ENCODE measurements at places on chromosomes 7 and 10. TPM values are rescaled to one million over a fixed set of nuclear protein-coding genes. Genes with fewer than 3 reads are reported as not detected.

DNA sequence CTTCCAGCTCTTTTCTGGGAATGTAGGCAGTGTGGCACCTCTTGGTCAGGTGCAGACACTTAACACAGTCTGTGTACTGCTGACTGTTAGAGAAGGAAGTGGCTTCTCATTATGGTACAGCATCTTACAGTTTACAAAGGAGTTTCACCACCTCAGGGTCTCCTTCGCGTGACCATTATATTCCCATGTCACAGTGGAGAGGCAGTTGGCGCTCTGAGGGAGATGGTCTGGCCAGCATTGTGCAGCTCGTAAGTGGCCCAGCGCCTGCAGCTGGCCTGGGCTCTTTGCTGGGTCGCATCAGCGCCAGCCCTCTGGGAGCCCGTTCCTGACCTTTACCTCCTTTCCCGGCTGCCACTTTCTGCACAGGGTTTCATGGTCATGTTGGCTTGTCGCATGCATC lies 15.4 kb downstream of the TSPAN15 start:
- no peak for DNase-seq

- DNase-seq: no peak
Observed at GRCh38 chr10:34643620-34644019, 171.5 kb downstream of the PARD3 start.

DNA sequence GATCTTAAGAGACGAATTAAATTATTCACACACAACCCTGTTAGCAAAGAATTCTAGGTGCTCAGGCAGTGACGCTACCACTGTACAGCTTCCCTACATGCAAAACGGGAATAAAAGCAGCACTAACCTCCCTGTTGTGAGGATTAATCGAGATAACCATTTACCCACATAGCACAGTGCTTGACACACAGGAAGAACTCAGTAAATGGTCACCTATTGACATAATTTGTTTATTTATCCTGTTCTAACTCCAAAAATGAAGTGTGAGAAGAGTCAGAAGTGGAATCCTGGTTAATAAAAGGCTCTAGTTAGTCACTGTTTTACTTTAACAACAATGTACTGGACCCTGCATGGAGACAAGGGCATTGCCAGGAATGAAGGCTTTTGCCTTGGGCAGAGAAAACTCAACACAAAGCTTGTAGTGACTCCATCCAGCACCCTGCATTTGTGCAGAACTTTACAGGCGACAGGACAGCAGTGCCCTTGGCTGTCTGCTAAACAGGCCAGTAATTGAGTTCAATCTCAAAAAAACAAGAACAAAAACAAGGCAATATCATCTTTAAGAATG lies 103.8 kb downstream of the SORBS1 start:
- DNase-seq: no peak

- no peak for DNase-seq
Observed at GRCh38 chr7:70893971-70894715, 237.8 kb upstream of the GALNT17 start.

GRCh38 chr7:121608785-121609184 lies 212.7 kb upstream of the FAM3C start:
- DNase-seq: no peak

DNA sequence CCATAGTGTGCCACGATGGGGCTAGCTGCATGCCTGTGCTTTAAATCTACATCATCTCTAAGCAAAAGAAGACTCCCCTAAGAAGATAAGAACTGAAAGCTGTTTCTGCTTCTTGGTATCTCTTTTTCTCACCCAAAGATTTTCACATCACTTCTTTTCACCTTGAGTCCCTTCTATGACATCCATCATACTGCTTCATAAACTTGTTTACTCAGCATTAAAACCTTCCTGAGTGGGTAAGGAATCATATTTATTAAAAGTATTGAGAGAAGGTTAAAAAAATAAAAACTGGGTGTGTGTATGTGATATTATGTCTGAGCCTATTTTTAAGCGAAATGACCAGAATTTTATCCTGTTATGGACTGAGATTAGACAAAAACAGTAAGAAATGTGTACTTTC lies 150.3 kb downstream of the HPSE2 start:
- no peak for DNase-seq

DNA sequence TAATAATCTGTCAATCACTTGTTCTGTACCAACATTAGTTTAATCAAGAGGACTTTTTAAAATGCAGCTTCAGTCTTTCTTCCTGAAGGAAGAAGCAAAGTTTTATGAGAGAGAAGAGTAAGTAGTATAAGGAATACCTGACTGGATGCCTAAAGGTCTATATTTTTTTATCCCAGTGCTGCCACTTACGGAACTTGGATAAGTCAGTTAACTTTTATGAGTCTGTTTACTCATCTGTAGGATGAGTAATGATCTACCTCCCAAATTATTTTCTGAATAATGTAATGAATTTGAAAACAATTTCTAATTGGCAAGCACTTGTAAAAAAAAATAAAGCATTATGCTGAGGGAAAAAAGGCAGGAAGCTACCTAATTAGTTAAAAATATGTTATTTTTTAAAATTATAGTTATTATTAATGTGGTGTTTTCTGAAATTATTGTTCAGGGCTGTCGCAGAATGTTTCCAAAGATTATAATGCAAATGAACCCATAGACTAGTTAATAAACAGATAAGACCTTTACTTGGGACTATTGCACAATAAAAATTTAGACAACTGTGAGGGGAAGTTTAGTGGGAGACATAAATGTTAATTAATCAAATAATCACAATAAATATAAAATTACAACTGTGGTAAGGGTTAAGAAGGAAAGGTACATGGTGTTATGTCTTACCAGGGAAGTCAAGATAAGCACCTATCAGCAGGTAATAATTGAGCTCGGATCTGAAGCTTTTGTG lies 24.6 kb downstream of the SLK start:
- no peak for DNase-seq

GRCh38 chr10:12513775-12514673 lies 164.7 kb downstream of the CAMK1D start:
- DNase-seq: no peak

DNA sequence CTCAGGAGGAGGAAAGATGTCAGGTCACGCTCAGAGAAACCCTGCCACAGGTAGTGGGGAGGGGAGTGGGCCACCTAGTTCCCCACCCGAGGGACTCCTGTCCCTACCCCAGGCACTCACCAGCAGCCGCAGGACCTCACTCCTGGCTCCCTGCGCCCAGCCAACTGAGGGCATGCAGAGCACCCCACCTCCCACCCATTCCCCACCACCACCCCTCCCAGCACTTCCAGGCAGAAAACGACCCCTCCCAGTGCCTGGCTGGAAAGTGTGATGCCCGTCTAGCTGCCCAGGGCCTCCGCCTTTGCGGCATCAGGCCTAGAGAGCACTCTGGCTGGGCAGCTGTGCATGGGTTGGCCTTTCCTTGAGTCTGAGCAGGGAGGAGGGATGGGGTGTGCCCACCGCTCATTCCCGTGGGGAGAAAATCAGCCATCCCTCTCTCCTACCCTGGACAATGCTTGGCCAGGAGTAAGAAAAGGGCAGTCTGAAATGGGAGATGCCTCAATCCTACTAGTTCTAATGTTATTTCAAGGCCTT lies 1.3 kb downstream of the C10orf105 start:
- no peak for DNase-seq

DNA sequence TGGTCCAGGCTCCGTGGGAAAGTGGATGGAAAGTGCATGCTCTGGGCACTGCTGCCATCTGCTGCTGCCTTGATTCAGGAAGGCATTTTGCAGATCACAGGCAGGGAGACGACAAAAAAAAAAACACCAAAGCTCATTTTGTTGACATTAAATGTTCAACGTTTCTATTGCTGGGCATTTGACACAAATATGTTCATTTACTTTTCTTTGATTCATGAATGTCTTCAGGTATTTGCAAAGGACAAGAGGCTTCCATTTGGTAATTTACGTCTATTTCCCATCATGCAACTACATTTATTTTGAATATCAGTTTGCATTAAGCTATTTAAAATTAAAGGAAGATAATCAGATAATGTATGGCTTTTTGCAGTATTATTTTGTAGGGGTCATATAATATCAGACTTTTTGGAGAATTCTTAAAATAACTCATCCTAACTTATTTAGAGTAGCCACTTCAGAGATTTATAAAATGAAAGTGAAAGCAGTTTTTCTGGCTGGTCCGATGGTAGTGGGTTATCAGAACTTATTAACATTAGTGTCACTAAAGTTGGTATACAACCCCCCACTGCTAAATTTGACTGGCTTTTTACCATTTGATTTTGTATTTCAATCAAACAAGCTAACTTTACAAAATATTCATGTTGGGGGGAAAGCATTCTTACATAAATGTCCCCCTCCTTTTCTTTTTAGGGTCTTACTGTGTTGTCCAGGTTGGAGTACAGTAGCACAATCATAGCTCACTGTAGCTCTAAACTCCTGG lies 65.3 kb downstream of the PDIA4 start:
- DNase-seq: peak; percentile 62

GRCh38 chr10:43861966-43862751 lies 213.5 kb upstream of the ZNF32 start:
- DNase-seq: no peak

DNA sequence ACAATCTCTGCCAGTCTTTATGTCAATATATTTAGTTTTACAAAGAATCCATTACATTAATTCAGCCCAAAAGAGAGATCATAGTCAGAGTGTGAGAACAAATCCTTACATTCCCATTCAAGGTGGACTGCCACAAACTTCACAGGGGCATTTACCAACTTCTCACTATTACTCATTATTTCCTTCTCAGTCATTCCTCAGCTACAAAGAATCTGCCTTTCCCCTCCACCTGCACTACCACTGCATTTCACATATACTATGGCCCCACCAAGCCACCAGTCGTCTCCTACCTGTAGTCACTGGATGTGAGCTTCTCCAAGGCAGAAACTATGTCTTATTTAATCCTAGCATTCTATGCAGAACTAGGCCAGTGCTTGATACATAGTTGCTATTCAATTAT lies 94.3 kb downstream of the USP6NL start:
- no peak for DNase-seq

- peak; percentile 68 for DNase-seq
Observed at GRCh38 chr10:97542169-97543024, 30.2 kb upstream of the ANKRD2 start.

- DNase-seq: peak; percentile 63
Observed at GRCh38 chr7:148575640-148576411, 14.7 kb upstream of the C7orf33 start.

DNA sequence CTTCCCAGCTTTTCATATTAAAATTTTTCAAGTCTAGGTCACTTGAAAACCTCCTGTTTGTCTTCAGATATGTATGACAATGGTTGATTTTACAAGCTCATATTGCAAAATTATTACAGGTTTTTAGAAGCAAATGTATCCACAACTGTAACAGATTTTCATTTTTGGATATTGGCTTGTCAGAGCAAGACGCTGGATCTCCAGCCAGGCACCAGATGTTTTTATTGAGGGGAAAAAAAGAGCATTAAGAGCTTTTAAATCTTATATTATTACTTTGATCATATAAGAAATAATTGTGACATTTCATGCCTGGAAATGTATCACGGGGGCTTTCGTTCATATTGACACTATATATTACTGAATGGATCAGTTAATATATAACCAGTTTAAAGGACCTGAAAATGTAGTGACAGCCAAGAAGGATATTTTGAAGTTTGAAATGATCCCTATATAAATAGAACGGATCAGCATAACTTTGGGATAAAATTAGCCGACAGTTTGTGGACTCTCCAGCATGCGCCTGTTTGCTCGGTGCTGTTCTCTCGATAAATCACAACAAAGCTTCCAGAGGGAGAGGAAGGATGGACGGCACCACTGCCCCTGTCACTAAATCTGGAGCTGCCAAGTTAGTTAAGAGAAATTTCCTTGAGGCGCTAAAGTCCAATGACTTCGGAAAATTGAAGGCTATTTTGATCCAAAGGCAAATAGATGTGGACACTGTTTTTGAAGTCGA lies at the start of gene ASB4:
Gene ASB4 (plus strand): TSS at position 553 of the 733 bp plus-strand sequence. CDS start 29 bp downstream, at position 582.
- DNase-seq: no peak

Gene UPK3B
- total RNA-seq: 0.49 TPM

Gene FGFBP3
- total RNA-seq: 0.22 TPM

Gene CUZD1
- 0.16 TPM for total RNA-seq

Gene ANKRD16
- 2.3 TPM for total RNA-seq

Gene RNF32
- total RNA-seq: not detected

Gene SKIDA1
- total RNA-seq: 2.7 TPM

All from left ventricle myocardium inferior (tissue), 1 donor.